Common myeloid progenitor, CD34-positive (primary cell): ENCODE measurements at places on chromosomes 16 and 17.
A peak's percentile ranks its signal among the peaks of the same experiment; 100 is the strongest.

DNA sequence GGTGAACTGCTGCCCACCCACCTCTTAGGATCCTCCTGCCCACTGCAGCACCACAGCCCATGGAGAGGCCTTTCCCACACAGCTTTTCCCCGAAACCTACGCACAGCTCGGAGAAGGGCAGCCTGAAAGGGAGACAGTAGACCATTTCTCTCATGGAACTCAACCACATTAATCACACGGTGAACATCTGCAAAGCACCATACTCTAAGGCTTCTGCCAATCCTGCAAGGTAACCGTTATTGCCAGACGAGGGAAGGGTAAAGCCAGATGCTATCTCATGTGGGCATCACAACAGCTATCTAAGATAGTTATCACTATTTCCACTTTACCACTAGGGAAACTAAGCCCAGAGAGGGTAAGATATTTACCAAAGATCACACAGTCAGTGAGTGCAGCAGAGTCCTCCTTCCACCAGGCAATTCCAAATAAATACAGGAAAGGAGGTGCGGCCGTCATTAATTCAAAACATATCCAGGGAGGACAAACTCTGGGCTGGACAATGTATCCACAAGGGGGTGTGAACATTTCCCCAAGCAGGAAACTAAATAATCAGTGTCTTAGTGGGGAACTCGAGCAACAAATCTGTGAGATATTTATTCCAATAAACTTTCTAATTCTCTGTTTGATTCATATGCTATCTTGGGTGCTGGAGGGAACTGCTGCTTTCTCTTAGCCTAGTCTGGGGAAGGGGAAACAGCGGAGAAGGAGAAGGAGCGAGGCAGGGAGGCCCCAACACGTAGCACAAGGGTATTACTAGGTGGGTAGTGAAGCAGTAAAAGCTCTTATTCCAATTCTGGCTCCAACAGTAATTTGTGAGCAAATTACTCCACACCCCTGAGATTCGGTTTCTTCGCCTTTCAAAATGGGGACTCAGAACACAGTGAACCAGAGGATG is 723 bp downstream of the TMEM186 start:
- no peak for DNase-seq

GRCh38 chr16:49055824-49056545 is 225.7 kb downstream of the CBLN1 start:
- no peak for DNase-seq

- DNase-seq: no peak
Measured at GRCh38 chr17:63774969-63775265, 947 bp downstream of the DDX42 start.

- DNase-seq: peak; percentile 67
Measured at GRCh38 chr17:28552176-28552999, at the start of gene UNC119. UNC119 (minus strand) TSS chr17:28552624; CDS start chr17:28552557, 67 bp downstream.

DNA sequence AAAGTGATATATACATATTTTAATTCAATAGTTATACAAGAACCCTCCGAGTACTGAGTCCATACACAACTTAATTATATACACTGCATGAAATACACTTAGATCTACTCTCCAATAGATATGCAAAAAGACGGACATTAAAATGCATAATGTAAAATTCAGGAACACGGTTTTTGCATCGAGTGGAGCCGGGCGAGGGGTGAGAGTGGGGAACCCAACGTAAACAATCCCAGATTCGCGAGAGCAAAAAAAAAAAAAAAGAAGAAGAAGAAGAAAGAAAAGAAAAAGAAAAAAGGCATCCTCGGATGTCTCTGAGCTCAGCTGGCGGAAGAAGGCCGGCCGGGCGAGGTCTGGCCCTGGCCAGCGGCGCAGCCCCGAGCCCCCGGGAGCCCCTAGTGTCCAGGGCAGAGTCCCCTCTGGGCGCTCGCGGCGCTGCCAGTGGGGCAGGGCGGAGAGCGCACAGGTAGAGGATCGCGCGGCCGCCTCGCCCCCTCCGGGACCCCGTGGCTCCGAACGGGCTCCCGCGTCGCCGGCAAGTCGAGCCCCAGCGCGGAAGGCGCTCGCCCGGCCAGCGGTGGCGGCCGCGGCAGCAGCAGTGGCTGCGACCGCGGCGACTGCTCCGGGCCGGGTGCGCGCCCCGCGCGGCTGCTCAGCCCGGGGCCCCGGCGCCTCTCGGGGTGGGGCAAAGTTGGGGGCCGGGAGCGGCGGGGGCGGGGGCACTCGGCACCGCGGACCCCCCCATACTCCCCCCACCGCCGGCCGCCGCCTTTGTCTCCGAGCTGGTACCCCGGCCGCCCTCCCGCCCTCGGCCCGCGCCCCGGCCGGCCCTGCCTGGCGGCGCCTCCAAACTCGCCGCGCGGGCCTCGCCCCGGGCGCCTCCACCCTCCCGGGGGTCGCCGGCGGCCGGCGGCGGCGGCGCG is 9.6 kb upstream of the ZFHX3 start:
- no peak for DNase-seq

DNA sequence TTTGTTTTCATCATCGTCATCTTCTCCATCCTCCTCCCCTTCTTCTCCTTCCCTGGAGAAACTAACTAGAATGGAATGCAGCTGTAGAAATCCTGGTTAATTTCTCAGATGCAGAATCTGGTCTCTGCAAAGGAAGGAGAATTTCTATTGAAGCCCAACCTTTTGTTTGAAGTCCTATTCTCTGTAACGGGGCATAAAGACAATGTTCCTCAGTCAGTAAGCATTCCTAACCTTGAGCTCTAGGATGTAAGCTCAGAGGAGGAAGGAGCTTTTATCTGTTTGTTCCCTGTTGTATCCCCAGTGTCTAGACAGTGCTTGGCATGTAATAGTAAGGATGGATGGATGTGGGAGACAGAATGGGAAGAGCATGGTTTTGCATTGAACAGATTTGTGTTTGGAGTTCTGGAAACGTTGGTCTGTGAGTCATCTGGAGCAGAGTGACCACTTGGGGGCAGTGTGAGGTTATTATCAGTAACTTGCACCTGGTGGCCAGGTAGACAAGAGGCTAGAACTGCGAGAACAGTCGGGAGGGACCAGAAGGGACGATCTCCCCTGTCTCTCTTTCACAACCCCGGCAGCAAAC is 363.7 kb downstream of the SNX29 start:
- DNase-seq: peak; percentile 36

DNA sequence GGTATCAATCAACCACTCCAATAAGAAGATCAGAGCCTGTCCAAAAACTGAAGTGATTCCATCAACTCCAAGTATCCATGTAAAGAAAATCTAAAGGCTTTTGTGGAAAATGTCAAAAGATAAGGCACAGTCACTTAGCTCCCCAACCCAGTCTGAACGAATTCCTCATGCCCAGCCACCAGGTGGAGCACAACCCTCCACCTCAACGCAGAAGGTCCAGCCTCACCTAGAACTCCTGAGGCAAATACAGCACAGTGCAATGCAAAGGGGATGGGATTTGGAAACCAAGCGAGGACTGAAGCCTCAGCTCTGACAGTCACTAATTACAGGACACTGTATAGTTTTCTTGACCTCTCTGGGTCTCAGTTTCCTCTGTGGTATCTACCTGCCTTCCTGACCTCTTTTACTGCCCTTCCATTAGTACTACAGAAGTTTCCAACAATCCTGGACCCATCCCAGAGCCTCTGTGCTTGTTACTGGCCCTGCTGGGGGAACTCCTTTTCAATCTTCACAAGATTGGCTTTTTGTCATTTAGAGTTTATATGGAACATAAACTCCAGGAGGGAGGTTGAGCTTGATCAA is 2.0 kb downstream of the NCBP3 start:
- peak; percentile 68 for DNase-seq

DNA sequence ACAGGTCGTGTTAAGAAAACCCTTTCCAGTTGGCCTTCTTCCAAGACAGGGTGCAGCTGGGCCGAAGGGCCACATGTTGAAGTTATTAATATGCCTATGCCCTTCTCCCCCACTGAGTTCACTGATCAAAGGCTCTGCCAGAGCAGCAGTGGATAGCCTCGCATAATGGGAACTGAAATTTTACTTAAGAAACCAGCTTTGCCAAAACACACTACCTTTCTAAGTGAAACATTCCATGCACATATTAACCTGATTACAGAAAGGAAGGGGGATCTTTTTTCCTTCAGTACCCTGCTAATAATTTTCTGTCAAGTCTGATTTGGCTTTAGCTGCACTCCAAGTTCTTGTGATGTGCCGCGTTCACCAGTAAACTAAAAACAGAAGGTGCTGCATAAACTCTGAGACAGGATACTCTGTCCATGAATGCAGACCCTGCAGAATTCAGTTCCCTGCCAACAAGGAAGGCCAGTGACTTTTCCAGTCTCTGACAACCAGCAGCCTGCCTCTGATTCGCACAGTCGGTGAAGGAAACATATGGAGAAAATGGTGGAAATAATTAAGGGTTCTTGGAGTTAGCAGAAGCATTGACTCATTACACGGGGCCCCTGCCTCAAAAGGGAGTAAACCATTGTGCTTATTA is 283.8 kb downstream of the ZFHX3 start:
- DNase-seq: no peak

GRCh38 chr17:47855737-47856136 is 4.8 kb upstream of the SP6 start:
- DNase-seq: no peak

DNA sequence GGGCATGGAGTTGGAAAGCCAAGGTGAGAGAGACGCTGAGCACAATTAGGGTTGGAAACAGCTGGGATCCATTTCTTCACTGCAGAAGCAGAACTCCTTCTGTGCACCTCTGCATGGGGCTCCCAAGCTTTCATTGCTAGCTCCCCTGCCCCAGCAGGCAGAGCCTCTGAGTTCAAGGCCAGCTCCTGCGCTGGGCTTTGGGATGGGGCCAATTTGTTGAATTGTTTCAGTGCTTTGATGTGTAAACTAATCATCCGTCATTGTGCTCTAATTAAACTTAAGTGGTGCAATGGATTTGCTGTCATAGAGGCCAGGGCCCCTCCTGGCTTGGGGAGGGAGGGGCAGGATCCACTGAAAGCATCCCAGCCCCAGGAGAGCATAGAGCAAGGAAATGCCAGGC is 13.5 kb upstream of the LYRM9 start:
- no peak for DNase-seq

GRCh38 chr16:87733190-87733589 is 32.6 kb downstream of the KLHDC4 start:
- DNase-seq: no peak

DNA sequence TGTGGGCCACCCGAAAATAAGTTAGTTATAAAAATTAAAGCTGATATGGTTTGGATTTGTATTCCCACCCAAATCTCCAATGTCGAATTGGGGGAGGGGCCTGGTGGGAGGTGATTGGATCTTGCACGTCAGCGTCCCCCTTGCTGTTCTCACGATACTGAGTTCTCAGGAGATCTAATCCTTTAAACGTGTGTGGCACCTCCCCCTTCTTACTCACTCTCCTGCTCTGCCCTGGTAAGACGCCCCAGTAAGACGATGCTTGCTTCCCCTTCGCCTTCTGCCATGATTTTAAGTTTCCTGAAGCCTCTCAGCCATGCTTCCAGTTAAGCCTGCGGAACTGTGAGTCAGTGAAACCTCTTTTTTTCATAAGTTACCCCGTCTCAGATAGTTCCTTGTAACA is 35.4 kb downstream of the SYCE1L start:
- peak; percentile 11 for DNase-seq

GRCh38 chr16:50599494-50599893 is 51.3 kb downstream of the NKD1 start:
- no peak for DNase-seq

DNA sequence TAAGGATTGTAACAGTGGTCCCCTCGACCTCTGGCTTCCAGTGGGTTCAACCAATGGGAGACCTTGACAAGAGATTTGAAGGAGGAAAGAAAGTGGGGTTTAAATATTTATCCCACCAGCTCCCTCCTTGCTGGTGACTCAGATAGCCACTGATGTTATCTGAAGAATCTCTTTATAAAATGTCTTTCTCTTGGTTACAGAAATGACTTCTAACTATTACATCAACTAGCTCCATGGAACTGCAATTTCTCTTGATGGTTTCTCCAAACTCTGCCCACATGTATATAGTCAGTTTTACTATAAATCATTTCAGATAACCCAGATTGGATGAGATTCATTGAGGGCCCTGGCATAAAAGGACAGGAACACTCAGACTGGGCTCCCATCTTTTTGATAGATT is 920.2 kb upstream of the SOX9 start:
- no peak for DNase-seq

GRCh38 chr16:49620869-49621240 is 235.1 kb downstream of the ZNF423 start:
- DNase-seq: no peak

DNA sequence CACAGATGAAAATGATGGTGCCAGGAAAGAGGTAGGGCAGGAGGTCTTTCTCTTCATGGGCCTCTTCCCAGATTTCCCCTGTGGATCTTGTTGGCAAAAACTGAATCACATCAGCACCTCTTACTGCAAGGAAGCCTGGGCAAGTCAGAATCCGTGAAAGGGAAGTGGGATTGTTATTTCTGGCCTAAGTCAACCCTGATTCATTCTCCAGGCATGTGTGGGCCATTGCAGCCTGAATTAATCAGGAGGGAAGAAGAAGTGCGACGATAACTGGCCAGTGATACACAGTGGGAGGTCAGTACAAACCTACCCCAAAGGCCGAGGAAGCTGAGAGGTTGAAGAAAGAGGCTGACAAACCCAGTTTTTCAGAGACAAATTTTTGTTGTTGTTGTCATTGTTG is 17.9 kb upstream of the NSMCE1 start:
- no peak for DNase-seq

DNA sequence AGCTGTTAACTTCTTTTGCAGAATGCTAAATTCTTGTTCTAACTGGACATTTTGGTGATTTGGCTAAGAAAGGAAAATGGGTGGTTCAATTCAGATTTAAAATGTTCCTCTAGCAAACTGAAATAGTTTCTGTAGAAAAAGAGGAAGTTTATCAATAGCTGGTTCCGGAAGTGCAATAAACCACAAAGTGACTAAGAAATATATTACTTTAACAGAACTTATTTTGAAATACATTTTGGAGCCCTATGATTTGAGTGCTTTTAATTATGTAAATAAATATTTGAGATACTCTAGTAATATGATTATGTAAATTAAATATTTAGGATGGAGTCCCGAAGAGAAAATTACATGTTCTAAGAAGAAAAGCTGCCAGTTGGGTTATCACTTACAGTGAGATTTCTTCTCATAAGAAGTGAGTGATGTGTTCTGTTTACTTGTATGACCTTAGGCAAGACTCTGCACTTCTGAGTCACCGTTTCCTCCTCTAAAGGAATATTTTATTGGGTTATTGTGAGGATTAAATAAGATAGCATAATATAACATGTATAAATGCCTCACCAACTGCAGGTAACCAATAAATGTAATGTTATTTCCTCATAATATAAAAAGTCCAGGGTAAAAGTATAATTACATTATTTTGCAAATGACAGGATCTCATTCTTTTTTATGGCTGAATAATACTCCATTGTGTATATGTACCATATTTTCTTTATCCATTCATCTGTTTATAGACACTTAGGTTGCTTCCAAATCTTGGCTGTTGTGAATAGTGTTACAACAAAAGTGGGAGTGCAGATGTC is at the start of gene EVI2B:
TSS of gene EVI2B (minus strand) at position 73 of the 800 bp plus-strand sequence. CDS start 8,445 bp downstream, outside the sequence.
- DNase-seq: peak; percentile 96

- no peak for DNase-seq
Measured at GRCh38 chr17:17698371-17698770, 17.1 kb downstream of the RAI1 start.

GRCh38 chr17:63458478-63458877 is 12.4 kb upstream of the CYB561 start:
- no peak for DNase-seq
